ENCODE measurements at places on chromosomes 12 and 14.

DNA sequence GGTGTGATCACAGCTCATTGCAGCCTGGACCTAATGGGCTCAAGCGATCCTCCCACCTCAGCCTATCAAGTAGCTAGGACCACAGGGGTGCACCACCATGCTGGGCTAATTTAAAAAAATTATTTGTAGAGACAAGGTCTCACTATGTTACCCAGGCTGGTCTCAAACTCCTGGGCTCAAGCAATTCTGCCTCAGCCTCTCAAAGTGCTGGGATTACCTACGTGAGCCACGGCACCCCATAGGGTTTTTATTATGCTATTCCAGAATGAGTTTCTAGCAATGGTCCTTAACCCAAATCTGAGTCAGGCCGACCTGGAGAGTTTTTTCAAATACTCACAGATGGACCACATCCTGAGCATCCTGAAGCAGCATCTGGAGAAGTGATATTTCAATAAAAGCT lies 159.8 kb downstream of the CPNE8 start:
- no peak for DNase-seq

DNA sequence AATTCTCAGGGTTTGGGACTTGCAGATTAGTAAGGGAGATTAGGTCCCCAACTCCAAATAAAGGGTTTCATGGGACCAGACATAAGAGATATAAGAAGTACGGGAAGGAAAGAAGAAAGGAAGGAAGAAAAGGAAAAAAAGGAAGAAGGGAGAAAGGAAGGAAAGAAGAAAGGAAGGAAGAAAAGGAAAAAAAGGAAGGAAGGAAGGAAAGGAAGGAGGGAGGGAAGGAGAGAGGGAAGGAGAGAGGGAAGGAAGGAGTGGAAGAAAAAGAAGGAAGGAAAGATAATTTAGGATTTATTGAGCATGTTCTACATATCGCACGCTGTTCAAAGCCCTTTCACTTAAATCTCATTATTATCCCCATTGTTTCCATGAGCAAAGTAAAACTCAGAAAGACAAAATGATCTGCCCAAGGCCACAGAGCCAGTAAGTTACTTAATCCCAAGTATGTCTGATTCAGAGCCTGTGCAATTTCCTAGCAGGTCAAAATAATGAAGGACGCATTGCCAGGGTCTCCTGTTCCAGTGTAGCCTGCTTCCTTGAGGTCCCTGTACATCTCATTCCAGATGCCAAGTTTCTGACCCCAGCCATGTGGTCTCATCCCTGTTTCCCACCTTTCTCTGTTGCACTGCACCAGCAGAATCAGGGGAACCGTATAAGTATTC lies 3.9 kb upstream of the HDAC7 start:
- DNase-seq: no peak

- peak; percentile 70 for DNase-seq
Observed at GRCh38 chr12:104858611-104859543, 99.2 kb downstream of the SLC41A2 start.

DNA sequence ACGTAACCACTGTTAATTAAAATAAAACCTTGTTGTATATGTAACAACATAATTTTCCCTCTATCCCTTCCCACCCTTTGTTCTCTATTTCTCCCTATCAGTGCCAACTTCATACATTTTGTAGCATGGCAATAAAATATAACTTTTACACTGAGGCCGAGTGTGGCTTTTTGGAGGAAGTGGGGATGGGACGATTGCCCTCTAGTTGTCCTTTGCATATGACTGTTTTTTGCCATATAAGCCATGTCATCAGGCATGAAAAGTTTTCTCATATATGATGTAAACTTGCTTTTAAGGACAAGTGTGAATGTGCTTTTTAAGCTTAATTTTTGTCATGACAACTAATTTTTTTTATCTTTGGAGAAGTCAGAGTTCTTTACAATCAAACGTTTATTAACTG lies 6.2 kb upstream of the CCT2 start:
- no peak for DNase-seq

- no peak for DNase-seq
Observed at GRCh38 chr14:25800841-25801240, 750.9 kb upstream of the STXBP6 start.

GRCh38 chr12:54627304-54627703 lies 7.4 kb downstream of the LACRT start:
- DNase-seq: no peak
